Suppressor macrophage treated with lipopolysaccharide for 1 hour (primary cell): ENCODE measurements at places on chromosomes 7 and 10.
A peak's percentile ranks its signal among the peaks of the same experiment; 100 is the strongest.

- no peak for DNase-seq
Observed at GRCh38 chr7:55336540-55336939, 28.6 kb upstream of the LANCL2 start.

GRCh38 chr7:17774248-17774647, 166.0 kb downstream of the SNX13 start:
- peak; percentile 77 for DNase-seq

DNA sequence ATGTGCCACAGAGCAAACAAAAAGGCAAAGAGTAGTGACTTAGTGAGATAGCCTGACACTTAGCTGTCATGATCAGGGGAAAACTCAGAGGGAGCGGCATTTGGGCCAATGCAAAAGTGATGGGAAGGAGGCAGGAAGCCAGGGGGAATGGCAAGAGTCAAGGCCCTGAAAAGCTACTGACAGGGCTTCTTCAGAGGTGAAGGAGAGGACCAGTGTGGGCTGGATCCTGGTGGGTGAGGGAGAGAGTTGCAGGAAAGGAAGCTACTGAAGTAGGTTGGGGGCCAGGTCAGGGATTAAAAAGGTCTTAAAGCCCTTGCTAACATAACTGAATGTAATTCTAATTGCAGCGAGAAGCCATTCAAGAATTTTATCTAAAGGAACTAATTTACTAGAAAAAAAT, 117.0 kb downstream of the AASS start:
- no peak for DNase-seq

DNA sequence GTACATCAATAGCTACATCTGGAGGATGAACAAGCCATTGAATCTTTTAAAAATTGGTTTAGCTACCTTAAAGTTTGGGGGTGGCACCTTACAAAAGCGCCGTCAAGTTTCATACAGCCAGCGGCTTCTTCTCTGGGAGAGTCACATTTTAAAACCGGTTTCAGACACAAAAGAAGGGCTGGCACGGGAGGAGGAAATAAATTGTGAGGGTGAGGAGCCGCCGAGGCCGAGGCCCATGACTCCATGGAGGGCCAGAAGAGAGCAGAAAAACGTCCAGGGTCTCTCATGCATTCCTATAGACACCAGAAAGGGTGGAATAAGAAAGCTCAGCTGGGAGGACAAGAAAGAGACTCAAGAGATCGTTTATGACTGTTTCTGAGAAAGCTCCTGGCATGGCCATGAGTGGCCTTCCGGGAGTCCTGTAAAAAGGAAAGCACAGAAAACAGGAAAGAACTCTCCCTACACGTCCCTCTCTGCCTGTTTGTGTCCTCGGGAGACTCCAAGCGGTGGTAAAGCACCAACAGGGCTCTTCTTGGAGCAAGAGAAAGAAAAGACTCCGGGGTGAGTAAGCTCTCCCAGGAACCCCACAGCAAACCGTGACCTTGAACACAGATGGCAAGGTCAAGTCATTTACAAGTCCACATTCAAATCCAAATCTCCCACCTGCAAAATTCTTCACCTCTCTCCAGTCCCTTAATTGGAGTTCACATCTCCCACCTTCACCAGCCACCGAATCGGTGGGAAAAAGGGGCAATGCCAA, 1.8 kb downstream of the FRAT2 start:
- DNase-seq: peak; percentile 80

DNA sequence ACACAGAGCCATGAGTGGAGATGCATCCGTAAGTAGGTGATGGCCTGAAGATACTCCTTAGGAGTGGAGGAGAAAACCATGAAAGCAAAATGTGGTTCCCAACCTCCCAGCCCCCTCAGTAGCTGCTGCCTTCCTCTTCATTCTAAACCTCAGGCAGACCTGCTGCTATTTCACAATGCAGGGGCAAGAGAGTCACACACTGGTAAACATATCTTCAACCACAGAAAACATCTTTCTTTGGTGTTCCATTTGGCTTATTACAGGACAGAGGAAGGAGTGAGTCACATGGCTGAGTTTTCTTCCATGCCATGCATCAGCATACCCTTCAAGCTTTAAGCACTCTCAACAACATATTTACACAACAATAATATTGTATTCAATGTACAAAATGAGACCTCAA, 342.1 kb downstream of the BMPER start:
- DNase-seq: no peak

DNA sequence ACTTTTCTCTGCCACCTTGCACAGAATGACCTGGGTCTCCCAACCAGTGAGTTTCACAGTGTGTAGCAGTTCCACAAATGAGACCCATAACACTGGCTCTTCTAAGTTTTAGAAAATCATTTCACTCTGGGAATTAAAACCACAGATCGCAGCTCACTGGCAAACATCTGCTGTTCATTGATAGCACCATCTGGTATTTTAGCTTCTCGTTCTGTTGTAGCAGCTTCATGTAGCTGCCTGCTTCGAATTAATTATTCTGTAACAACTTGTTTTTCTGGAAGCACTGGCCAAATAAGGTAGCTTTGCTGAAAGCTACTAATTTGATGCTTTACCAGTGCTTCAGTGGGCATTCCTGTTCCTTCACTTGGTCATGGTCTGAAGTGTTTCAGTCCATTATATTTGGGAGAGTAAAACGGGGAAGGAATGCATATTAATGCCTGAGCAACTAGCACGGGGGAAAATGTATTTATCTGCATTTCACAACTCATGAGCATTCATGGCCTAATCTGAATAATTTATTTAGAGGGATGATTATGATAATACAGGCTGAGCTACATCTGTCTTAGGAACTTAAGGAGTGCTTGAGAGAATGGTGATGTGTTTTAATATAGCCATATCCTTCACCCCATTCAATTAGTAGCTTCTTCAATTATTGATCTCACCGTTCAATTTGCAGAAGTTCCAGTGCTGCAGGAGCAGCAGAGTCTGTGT, 447.4 kb downstream of the XPNPEP1 start:
- no peak for DNase-seq

- no peak for DNase-seq
Observed at GRCh38 chr7:35035511-35035961, 1.7 kb downstream of the DPY19L1 start.

DNA sequence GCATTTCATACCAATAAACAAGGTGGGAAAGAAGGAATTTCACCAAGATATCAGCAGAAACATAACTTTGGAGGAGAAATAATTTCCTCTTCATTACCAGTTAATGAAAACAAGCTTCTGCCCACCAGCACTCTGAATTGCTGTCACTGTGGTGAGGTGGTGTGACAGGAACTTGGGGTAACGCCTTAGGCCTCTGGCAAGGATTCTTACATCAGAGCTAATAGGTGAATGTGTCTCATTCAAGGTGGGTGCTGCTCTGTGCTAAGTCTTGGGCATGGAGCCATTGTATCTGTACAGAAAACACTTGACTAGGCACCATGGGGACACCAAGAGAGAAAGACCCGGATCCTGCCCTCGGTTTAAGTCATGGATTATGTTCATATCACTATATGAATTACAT, 8.3 kb upstream of the LOXL4 start:
- DNase-seq: no peak

- DNase-seq: peak; percentile 48
Observed at GRCh38 chr10:63718006-63718405, 196.8 kb downstream of the REEP3 start.

- DNase-seq: peak; percentile 68
Observed at GRCh38 chr7:2307690-2308107, 6.5 kb downstream of the SNX8 start.

- DNase-seq: no peak
Observed at GRCh38 chr10:113960617-113961181, 83.0 kb upstream of the ADRB1 start.

GRCh38 chr10:607545-608185, 81.8 kb downstream of the DIP2C start:
- DNase-seq: no peak
